ENCODE measurements at places on chromosomes 11 and 22.

DNA sequence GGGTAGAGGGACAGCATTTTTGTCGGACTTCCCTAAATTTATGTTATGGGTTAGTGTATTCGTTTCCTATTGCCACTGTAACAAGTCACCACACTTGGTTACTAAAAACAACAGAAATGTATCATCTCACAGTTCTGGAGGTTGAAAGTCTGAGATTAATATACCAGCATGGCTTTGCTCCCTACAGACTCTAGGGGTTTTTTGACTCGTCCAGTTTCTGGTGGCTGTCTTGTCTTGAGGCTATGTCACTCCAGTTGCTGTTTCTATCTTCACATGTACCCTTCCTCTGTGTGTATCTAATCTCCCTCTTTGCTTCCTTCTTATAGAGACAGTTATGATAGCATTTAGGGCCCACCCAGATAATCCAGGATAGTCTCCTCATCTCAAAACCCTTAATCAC, 9.1 kb upstream of the CCDC179 start:
- no peak for DNase-seq

DNA sequence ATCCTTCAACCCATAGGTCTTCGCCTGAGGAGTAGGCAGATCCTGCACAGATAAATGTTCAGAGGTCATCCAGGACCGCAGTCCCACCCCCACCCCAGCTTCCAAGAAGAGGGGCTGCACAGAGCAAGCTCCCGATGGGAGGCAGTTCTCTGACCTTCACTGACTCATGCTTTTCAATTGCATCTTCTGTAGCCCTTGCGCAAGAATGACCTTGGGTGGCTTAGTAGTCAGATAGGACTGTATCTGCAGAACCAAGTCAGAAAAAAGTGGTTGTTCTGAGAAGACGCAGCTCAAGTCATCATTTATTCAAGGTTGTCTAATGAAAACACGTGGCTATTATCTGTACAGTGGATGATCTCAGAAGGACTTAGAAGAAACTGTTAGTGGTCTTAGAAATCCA, 16.4 kb upstream of the GRAMD1B start:
- DNase-seq, result no peak

- peak; percentile 98 for DNase-seq
These were observed 4.0 kb upstream of the FTH1 start for GRCh38 chr11:61971248-61972111.

DNA sequence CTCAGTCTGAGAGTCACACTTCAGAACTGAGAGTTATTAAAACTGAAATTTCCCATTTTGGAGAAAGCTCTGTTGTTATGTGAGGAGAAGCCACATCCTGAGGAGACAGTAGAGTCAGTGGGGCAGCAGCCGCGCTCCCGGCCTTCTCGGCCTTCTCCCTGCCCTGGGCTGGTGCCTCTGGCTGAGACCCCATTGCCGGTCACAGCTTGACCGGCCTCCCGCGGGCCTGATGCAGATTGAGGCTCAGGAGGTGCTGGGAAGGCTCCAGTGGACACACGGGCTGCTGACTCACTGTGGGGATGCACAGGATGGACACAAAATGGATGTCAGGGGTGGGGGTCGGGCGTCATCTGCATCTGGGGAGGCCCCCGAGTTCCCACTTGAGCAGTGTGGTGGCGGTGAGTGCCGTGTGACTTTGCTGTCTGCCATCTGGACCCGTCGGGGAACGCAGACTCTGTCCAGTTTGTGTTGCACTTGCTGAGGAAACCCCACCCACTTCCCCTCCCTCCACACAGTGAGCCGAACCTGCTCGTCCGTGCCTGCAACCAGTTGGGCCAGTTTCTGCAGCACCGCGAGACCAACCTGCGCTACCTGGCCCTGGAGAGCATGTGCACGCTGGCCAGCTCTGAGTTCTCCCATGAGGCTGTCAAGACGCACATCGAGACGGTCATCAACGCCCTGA, 50.1 kb downstream of the MUC6 start:
- no peak for DNase-seq

DNA sequence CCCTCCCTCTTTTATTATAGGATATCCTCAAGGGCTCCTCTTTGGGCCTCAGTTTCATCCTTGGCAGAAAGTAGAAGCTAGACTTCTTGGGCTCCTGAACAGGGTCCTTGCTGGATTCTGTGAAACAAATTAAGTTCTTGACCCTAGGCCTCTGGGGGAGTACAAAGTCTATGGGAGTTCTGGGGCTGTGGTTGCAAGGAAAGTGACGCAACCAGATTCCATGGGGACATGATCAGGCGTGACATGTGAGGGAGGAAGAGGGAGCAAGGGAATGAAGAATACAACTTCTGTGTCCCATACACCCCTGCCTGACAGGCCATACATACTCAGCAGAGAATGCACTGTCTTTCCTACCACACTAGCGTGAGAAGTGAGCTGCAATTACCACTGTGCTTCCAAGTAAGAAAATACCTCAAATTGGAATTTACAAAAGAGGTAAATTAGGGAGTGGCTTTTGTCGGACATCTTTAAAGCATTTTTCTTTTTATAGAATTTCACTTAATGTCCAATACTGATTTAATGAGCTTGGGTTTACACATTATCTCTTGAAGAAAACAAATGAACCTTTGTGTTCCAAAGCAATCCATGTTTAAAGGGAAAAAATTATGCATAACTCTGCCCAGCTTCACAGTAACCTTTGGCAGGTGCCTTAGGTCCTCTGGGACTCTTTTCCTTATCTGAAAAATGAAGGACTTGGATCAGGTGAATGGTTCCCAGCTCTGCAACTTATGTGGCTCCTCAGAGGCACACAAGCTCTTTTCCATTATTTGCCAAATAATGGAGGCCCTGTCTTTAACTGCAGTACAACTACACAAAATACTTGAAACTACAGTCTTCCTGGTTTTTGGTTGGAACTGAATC, 38.9 kb downstream of the LIMK2 start:
- no peak for DNase-seq

GRCh38 chr11:121721448-121721847, 268.7 kb upstream of the SORL1-AS1 start:
- DNase-seq, result no peak

- no peak for DNase-seq
These were observed 132.0 kb downstream of the ELP4 start for GRCh38 chr11:31641477-31642062.

DNA sequence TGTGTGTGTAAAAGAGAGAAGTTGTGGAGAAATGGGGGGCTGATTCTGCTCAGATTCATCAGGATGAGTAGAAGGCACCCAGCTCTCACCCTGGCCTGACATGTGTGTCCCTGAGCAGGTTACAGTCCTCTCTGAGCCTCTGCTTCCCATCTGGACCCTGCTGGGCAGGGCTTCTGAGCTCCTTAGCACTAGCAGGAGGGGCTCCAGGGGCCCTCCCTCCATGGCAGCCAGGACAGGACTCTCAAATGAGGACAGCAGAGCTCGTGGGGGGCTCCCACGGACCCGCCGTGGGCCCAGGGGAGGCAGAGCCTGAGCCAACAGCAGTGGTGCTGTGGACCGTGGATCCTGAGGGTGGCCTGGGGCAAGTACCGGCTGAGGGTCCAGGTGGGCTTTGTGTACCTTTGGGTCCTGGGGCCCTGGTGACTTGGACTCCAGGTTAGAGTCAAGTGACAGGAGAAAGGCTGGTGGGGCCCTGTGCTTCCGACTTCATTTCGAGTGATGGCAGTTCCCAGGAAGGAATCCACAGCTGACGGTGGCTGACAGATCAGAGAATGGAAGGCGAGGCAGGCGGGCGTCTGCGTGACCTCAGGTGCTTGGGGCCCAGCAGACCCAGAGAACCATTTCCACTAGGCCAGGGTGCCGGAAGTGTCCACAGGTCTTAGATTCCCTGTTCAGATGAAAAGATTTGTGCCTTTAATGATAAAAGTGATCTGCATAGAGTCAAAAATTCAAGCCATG, 21.9 kb downstream of the NEAT1 start:
- DNase-seq, result no peak

- no peak for DNase-seq
These were observed 8.2 kb upstream of the SCUBE2 start for GRCh38 chr11:9099617-9100016.

GRCh38 chr11:6553634-6554033, 49.8 kb downstream of the RRP8 start:
- DNase-seq, result no peak

GRCh38 chr11:1862588-1863351, 9.9 kb downstream of the LSP1 start:
- DNase-seq, result no peak

- DNase-seq, result no peak
These were observed 162.5 kb downstream of the ETS1 start for GRCh38 chr11:128424851-128425285.

DNA sequence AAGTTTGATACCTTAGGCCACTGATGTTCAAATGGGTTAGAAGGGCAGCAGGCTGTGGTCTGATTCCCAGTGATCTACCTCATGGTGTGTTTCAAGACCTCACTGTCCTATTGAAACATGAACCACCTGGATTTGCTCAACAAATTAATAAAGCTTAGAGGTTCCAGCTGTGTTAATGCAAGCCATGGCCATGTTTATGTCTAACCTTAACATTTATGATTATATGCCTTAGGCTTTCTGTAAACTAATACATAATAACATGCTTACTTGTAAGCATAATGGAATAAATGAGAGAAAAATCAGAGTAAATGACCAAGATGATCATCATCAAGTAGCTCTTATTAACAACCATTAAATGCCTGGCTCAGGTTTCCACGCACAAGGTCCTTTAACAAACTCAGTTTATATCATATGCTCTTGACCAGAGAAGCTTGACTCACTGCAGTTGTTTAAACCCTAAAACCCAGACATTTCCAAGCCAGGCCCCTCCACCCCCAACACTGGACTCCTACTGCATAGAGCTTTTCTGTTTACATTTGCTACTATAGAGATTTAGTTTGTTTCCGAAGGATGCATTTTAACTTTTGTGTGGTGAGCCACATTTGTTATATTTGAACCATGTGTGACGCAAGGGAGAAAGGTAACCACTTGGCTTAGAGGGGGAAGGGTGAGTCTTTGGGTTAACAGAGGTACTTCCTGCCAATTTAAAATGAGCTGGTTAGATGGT, 43.7 kb downstream of the KREMEN1 start:
- DNase-seq, result no peak

DNA sequence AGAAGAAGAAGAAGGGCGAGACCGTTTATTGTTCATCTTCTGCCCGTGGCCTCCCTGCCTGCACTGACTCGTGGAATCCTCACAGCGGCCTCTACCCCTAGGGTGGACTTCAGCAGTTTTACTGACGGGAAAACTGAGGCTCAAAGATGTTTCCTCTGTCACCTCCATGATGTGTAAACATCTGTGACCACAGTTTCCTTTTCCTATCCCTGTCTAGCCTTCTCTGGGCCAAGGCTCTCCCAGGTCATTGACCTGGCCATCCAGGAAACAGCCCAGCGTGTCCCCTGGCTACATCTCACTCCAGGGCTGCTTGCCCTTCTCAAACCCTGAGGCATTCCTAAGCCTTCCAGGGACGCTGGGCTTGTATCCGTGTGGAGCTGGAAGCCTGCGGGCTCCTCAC, 49.0 kb upstream of the GCAT start:
- DNase-seq, result no peak

- DNase-seq, result no peak
These were observed at the start of gene SERPINH1 for GRCh38 chr11:75562048-75562835. SERPINH1 (plus strand) TSS chr11:75562253; CDS start chr11:75566350, 4,097 bp downstream.

DNA sequence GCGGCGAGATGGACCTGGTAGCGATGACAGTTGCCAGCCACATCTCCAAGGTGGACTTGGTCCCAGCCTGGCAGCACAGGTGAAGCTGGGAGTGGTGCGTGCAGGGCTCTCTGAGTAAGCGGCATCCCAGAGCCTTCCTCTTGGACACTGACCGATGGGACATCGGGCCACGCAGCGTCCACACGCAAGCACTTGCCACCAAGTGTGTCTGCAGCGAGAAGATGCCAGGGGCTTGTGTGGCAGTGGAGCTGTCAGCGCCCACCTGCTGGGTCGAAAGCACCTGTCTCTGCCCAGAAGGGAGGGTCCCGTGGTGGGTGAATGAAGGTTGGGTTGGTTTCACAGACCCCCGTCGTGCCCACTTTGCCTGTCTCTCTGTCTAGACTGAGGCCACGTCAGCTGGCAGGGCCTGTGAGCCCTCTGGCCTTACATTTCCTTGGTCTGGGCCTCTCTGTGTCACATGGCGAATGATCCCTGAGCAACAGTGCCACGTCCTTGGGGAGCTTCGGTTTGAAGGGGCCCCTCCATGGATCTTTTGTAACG, 50.8 kb upstream of the SMIM38 start:
- DNase-seq, result no peak

- DNase-seq, result no peak
These were observed 4.4 kb downstream of the CAVIN3 start for GRCh38 chr11:6315811-6316425.

DNA sequence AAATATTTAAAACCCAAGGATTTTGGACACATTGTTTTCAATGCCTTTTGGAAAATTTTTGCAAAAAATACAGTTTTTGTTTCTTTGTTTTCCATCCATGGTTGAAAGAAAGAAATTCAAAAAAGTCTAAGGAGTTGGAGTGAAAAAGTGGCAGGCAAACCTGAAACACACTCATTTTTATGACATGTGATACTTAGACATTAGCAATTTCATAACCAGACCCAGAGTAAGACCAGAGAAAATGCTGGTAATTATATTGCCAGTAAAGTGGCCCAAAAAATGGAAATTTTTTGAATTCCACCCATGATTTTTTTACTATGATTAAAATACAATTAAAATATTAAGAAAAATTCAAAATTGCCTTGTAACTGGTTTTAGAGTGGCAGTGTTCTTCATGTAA, 128.2 kb downstream of the SLC17A6 start:
- no peak for DNase-seq

DNA sequence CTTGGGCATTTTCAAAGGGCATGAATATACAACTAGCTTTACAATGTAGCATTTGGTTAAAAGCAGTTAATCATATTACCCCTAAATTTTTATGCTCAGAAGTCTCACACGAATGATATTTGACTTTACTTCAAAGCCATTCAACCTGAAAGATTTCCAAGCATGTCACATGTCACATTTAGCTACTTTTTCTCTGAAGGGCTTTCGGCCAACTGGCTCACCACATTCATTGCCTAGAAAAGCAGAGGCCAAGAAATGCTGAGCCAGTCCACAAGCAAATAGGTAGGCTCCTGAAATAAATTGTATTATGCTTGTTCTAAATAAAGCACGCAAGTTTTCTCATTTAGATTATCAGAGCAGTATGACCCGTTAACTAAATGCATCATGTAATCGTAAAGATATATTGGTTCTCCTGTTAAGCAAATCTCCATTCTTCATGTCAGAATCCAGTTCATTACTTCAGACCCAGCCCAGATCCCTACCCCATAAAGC, 30.6 kb downstream of the PAX6 start:
- DNase-seq, result no peak

DNA sequence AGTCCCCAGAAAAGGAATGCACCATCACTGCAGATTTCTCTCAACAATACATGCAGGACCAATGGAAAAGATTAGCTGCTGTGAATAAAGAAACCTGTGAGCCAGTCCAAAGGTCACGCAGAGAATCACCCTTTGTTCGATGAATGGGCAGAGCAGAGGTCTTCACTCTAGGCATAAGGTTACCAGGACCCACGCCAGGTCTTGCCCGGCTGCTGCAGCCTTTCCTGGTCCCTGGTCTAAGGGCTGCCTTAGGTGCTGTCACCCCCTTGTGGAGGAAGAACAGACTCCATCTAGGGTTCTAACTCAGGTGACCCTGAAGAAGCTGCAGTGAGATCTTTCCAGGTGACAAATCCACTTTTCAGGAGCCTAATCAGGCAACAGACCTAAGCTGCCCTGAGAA, 29.0 kb upstream of the NAP1L4 start:
- no peak for DNase-seq

Measured in kidney epithelial cell (primary cell).